ENCODE measurements at places on chromosomes 13 and 19.

- peak; percentile 91 for DNase-seq
Observed at GRCh38 chr19:52397310-52398080, at the start of gene ZNF528. Gene ZNF528, plus strand, starts transcription at chr19:52397849. Its CDS starts 4,165 bp downstream, at chr19:52402014.

DNA sequence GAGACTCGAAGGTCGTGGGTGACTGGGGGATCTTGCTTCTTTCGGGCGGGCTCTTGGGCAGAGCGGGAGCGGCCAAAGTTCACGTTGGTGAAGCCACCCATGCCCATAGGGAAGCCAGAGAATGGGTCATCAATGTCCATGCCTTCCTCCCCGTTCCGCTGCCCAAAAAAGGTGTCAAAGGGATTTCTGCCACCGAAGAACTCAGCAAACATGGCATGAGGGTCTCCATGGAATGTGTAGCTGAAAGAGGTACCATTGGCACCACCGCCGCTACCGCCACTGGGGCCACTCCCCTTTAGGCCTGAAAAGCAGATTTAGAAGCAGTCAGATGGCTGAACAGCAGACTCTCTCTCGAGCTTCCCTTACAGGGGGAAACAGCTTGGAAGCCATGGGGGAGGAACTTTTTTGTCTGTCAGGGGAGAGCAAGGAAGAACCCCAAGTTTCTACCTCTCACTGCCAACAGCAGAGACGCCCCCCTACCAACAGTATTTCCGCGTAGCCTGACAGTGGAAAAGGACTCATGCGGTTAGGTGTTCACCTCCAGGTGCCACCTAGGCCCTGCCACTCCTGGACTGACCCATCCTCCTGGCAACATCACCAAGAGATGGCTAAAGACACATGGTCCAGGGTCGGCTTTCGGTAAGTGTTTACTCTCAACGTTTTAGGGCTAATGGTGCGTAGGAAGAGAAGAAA, 1.3 kb downstream of the DNAJB1 start:
- DNase-seq: peak; percentile 13

- DNase-seq: no peak
Observed at GRCh38 chr19:1672769-1673644, 20.6 kb upstream of the TCF3 start.

GRCh38 chr19:41575998-41576397, at the start of gene CEACAM21:
Gene CEACAM21, plus strand, starts transcription at chr19:41576166. Its CDS starts 109 bp downstream, at chr19:41576275.
- DNase-seq: peak; percentile 70

DNA sequence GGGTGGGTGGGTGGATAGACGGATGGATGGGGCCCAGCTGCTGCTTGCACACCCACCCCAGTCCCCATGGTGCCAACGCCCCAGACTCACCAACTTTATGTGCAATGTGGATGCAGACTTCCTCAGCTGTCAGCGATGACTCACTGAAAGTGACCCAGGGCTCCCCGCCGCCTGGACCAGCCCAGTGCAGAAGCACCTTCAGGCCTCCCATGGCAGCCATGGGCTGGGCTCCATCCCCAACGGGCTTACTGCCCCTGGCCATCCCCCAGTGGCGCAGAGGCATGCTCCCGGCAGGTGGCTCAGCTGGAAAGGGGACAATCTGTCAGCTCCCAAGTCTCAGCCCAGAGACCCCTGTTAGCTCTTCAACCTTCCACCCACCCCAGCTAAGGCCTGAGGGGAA, 2.2 kb downstream of the TYK2 start:
- no peak for DNase-seq

DNA sequence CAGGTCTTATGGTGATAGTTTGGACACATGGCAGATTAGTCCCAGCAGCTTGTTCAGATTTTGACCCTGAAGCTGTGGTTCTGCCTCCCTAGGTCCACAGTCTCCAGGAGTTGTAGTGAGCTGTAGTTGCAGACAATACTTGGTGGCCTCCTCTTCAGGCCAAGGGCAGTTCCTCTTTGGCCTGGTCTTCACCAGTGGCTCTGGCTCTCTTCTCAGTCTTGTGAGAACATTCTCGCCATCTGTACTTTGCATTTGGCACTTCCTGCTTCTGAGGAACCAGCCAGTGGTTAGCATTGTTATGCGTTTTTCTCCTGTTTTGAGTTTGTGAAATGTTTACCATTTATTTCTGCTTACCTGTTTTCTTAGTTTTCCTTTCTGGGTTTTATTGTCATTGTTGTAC, 40.7 kb downstream of the PCCA start:
- peak; percentile 8 for DNase-seq
